ENCODE measurements at places on chromosomes 6 and 20.

GRCh38 chr6:15331629-15332251 is 85.9 kb downstream of the JARID2 start:
- DNase-seq = no peak

- no peak for DNase-seq
Measured at GRCh38 chr20:40691566-40692239, 2.7 kb upstream of the MAFB start.

DNA sequence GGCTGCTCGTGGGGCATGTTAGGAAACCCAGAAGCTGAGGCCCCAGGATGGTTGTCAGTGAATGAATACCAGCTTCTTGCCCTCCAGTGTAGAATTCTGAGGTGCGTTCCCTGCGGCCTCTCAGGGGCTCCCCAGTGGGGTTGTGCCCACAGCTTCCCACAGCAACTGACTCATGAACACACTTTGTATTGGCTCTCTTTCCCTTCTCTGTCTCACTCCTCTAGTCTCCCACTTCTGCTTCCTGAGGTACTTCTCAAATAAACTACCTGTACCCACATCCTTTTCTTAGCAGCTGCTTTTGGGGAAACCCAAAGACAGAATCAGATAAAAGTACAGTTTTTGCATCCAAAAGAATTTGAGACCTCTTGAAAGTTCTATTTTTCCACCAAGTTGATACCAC is 107.7 kb upstream of the JAG1 start:
- no peak for DNase-seq

DNA sequence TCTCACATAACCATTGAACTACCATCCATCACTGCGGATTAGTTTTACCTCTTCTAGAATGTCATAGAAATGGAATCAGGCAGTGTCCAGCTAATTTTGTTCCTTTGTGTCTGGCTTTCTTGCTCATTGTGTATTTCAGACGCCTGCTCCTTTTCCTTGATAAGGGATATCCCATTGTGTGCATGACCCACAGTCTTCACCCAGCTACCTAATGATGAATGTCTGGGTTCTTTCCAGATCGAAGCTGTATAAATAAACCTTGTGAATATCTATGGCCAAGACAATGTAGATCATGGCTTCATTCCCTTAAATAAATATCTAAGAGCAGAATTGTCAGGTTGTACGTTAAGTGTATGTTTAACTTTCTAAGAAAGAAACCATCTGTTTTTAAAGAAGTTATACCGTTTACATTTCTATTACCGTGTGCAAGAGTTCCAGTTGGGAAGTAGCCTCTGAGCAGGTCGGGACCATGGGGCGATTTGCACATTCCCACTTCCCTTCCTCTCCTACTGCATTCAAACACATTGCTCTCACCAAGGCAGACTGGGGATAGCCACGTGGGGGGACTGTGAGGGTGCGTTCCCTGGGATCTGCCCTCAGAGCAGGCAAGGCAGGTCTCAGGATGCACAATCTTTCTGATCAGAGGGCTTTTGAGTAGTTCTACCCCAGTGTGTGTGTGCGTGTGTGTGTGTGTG is 13.1 kb downstream of the CD93 start:
- DNase-seq = no peak

DNA sequence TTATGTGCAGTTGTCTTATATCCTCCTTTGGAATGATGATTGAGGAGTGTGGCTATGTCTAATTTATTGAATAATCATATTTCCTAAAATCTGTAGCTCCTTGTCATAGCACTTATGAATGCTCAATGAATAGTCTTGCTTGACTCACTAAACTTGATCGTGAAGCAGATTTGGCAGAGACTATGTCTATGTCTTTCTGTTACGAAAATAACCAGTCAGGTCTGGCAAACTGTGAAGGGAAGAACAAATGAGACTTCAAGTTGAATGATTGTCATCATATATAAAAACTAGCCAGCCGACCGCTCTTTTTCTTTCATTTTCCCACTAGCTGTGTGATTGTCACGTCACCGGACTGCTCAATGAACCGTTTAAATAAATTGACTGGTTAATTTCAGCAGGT is 1303.9 kb upstream of the GJE1 start:
- DNase-seq = no peak

DNA sequence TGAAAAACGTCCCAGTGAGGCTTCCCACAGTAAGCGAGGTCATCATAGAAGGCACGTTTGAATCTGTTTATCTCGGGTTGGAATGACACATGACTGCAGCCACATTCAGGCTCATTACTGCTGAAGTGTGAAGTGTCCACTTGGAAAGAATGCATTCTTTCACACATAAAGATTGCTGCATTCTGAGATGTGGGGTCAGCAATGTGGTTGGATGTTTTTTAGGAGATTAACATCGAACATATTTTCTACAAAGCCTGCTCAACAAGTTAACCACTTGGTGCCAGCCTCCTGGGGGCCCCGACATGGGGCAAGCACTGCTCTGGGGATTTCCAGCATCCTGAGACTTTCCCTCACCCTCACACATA is 79.9 kb downstream of the BMP6 start:
- no peak for DNase-seq

GRCh38 chr6:31272836-31273626 is 1.1 kb upstream of the HLA-C start:
- DNase-seq = peak; percentile 68

- DNase-seq = no peak
Measured at GRCh38 chr6:82057846-82058554, 189.5 kb downstream of the IBTK start.

GRCh38 chr6:143064271-143064670 is 3.6 kb downstream of the AIG1 start:
- DNase-seq = no peak

- DNase-seq = no peak
Measured at GRCh38 chr20:39283464-39283863, 321.3 kb downstream of the DHX35 start.

GRCh38 chr6:145036848-145037567 is 698.3 kb downstream of the EPM2A start:
- DNase-seq = no peak

- DNase-seq = no peak
Measured at GRCh38 chr6:39937686-39938333, 3.5 kb upstream of the MOCS1 start.

- peak; percentile 25 for DNase-seq
Measured at GRCh38 chr6:20335872-20336271, 65.8 kb upstream of the E2F3 start.

GRCh38 chr6:105986998-105987397 is 99.1 kb upstream of the PRDM1 start:
- DNase-seq = no peak

DNA sequence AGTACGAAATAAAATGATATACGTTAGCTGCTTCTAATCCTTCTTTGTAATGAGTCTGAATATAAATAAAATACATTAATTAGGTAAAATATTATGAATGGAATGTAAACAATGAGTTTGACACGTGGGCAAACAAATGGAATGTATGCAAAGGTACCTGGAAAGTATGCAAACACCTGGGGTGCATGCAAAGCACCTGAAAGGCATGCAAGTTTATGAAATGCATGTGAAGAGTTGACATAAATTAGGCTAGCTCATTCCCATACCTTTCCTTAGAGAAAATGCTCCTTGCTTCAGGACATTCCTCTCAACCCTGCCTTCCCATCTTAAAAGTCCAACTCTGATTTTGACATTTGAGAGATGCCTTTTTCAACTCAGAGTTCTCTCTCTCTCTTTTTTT is 140.9 kb downstream of the EDN1 start:
- no peak for DNase-seq

DNA sequence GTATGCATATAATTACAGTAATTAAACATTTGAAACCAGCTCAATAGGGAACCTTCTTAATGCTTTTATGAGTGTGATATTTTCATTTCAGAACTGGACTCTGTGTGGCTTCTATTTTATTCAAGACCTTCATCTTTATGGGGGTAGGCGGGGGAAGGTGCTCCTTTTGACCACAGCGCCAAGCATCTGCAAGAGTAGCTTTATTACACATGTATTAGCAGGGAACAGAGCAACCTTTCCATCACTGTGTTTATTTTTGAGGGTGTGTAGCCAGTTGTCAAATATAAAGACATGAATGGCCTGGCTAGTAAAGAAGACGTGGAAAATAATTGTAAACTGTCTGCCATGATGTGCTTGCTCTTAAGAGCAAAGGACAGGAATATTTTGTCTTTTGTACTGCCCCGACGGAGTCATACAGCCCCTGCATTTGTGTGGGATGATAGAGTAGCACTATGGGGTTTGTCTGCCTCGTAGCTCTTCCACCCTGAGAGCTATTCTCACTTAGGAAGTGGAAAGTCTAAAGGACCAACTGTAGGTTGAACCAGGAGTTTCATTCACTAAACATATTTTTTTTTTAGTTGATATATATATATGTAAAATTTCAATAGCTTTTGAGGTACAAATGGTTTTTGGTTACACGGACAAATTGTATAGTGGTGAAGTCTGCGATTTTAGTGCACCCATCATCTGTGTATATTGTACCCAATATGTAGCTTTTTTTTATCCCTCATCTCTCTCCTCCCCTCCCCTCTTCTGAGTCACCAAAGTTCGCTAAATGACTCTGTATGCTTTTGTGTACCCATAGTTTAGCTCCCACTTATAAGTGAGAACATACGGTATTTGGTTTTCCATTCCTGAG is 91.2 kb downstream of the CARMIL1 start:
- peak; percentile 65 for DNase-seq

DNA sequence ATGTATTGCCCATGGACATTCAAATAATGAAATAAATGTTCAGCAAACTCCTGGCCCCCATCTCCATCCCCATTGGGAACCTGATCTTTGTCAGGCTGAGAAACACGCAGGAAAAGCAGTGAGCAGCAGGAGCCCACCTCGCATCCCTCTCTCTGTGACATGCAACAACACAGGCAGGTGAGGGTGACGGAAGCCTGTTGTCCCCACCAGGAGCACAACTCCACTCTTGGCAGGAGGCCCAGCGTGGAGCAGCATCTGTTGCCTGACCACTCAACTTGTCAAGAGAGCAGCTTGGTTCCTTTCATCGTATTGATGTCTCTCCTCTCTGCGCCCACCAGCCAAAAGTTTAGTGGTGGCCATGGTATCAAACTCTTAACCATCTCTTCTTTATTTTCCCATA is 586.9 kb upstream of the ARID1B start:
- DNase-seq = no peak

Measured in activated CD4-positive, alpha-beta T cell treated with anti-CD3 and anti-CD28 coated beads, Interleukin-2, amount 50 U/mL, for 16 hours (primary cell).